ENCODE measurements at places on chromosomes 2 and 18.

- DNase-seq, result no peak
Measured at GRCh38 chr18:7568426-7568825, 1.3 kb downstream of the PTPRM start.

DNA sequence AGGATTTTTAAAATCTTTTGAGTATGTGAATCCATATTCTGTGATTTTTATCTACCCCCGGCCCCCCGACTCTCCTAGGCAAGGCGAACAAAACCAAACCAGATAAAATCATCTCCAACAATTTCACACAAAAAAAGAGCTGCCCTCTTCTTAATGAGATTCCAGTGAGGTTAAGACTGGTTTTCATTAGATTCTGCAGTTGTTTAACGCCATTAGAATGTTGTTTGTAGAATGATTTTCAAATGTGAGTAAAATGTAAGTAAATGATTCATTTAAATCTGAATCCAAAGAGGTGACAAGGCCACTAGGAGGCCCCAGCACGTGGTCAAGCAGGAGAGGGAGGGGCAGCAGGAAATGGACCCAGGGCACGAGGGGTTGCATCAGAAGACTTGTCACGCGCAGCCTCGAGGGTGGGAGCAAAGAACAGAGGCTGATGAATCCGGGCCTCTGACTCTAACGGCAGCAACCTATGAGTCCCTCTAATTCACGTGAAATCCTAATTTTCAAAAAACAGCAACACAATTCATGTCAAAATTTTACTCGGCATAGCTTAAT, 24.3 kb upstream of the KLHL29 start:
- no peak for DNase-seq

GRCh38 chr2:224260372-224261020, 141.4 kb downstream of the FAM124B start:
- no peak for DNase-seq

GRCh38 chr18:33682436-33682835, 104.4 kb downstream of the ASXL3 start:
- no peak for DNase-seq

- DNase-seq, result no peak
Measured at GRCh38 chr2:191645434-191646162, 32.3 kb upstream of the NABP1 start.

DNA sequence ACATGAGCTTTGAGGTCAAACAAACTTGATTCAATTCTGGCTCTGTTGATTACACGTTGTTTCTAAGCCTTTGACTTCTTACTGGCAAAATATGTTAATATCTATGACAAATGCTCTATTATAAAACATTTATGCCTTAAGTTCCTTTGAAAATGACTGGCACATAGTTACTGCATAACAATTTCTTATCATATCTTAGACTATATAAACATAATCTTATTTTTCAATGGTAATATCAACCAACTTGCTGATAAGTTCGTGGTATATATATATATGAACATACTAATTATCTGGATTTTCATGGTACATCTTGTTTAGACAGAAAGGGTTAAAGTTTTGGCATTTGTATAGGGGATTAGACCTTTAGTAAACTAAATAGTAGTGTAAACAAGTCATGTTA, 645.6 kb upstream of the ZNF804A start:
- DNase-seq, result no peak

DNA sequence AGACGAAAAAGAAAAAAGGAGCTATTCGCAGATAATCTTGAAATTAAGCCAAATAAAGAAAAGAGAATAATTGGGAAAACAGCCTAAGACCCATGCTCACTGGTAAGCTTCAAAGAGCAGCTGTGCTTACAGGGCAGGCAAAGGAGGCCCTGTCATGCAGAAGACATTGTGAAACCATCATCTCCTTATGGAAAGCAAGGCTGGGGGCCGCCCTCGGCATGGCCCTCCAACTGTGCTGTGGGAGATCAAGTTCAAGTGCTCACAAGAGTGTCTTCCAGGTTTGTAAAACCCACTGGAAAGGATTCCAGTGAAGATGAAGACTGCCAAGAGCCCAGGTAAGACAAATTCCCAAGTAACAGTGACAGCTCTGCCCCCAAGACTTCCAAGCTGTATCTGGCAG, 32.2 kb downstream of the ACVR1 start:
- no peak for DNase-seq

- DNase-seq, result no peak
Measured at GRCh38 chr18:5909125-5909524, 13.8 kb upstream of the TMEM200C start.

GRCh38 chr2:168244318-168244717, 3.1 kb downstream of the STK39 start:
- DNase-seq, result no peak

DNA sequence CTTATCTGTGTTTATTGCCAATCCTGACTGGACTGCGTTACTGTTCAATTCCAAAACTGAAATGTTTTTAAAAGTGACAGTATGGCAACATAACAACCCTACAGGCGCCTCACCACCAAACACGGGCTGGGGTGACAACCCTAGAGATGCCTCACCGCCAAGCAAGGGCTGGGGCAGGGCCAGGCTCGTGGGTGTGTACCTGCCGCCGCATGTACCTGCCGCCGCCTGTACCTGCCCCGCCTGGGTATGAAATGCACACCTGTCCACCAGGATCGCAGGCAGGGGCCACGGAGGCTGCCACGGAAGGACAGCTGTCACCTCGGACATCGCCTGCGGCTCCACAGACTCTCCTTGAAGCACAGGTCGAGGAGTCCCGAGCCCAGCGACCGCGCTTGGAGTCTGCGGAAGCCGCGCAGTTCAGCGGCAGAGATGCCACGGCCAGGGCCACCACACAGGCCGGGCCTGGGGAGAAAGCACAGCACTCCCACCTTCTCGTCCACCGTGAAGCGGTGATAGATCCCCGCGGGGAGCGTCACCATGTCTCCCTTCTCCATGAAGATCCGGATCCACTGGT, 18.9 kb downstream of the ADI1 start:
- no peak for DNase-seq

DNA sequence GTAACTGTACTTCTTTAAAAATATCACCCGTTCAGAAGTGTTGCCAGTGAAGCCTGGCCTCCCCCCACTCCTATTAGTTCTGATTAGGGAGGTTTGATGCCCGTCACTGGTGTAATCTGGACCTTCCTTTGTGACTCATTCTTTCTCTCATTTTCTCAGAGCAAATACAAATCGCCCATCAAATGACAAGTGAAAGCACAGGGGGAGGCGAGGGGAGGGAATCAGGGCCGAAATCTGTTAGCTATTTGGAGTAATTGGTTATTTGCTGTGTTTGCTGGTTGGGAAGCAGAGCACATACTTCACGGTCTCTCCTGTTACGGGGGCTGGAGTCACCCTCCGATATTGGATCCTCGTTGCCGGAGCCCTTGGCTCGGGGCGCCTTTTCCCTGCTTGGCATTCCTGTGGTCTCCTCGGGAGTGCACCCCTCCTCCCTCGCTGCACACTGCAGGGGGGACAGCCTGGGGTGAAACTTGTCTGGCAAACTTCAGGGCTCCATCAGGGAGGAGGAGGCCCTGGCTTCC, 178.1 kb downstream of the DYSF start:
- DNase-seq, result peak; percentile 66

DNA sequence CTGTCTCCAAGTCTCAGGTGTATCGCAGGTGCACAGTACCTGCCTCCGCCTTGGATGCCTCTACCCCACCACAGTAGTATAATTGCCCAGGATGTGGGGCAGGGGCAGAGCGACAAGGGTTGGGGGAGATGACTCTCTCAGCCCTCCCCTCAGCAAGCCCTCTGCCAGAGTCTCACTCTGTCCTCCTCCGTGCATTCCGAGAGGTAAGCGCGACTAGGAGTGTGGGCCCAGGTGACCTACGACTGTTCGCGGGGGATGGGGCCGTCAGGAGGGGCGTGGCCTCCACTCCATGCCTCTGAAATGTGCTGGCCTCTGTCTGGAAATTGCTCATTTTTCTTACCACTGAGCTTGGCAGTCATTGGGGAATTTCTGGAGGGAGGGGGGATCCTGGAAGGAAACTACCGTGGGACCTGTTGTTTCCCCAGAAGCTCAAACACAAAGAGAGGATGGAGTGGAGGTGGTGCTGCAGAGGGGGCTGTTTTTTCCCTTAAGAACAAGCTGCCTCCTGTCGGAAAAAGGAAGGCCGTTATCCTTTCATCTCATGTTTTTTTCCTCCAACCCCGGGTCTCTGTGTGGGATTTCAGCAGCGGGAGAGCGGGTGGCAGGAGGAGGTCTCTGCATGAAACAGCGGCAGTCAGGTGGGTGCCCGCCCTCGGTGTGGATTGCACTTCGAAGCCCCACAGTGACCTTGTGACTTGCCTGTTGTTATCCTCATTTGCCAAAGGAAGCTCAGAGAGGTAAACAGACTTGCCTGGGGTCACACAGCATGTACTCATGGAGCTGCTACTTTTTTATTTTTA, 13.0 kb upstream of the RALB start:
- DNase-seq, result peak; percentile 95

DNA sequence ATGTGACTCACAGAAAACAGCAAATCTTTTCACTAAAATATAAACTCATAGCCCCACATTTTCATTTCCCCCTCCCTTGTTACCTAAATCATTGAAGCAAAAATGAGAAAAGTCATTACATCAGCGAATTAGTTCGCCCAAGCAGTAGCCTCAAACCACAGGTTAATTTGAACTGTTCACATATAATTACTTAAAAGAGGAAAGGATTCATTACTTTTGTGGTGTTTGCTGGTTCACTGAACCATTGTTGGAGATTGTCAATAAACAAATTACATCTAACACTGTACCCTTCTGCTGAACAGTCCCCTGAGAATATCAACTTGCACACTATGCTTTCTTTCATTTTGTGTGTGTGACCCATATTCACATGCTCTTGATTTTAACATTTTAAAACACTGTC, 238.7 kb downstream of the ERBB4 start:
- DNase-seq, result no peak

DNA sequence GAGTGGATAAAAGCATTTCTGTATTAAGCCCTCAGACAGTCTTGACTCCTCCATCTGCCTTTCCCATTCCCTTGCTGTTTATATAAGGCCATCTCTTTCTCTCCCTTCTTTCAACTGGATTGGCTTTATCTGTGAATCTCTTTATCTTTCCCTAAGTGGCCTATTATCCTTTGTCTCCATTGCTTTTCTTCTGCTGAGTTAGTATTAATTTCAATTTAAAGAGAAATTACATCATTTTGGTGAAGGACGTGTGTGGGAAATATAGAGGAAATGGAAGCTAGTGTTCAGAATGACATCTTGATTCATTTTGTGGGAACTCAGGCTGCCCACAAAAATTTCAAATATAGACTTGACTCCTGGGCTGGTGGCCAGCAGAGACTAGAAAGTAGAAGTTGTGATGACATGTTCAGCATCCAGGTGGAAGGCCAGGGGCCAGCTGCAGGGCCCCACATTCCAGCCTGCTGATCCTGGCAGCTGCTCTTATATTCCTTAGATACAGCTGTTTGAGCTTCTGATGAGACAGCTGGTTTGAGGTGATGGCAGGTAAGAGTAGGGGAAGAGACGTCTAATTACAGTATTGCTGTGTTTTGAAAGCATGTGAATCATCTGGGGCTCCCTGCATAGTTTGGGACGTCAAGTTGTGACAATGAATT, 52.3 kb downstream of the DIS3L2 start:
- peak; percentile 95 for DNase-seq

- DNase-seq, result no peak
Measured at GRCh38 chr2:168767258-168767657, 35.2 kb upstream of the NOSTRIN start.

GRCh38 chr2:139574371-139574770, 794.2 kb upstream of the NXPH2 start:
- DNase-seq, result no peak

- peak; percentile 55 for DNase-seq
Measured at GRCh38 chr18:40159141-40160017, 1795.7 kb upstream of the PIK3C3 start.

DNA sequence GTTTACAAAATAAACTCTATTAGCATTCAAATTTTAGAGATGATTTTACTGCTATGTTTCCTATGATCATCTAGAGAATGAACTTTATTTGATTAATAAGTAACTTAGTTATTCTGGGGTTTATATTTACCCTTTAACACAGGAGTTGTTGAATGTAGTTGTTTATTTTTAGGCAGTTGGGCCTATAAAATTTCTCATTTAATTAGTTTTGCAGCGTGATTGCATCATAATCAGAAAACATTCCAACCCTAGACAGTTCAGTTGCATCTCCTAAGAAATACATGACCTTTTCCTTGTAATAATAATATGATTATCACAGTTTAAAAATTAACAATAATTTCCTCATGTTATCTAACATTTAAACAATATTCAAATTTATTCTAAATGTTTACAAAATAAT, 224.7 kb upstream of the CDH7 start:
- DNase-seq, result no peak

DNA sequence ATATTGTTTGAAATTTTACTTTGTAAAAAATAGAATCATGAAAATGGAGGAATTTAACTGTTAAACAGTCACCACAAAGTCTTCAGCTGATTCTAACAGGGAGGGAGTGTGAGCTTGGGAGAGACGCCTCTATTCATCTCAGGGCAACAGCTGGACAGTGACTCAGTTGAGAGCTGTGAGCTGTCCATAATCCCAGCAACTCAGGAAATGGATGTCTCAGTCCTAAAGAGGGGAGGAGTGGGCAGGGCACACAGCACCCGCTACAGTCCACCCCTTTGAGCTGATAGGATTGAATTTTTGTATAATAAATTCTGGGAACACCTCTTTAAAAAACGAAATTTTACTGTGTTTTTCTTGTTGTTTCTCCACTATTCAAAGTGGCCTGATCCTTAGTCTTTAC, 255.1 kb upstream of the THUMPD2 start:
- DNase-seq, result peak; percentile 75

GRCh38 chr2:134224005-134224404, 29.9 kb upstream of the MGAT5 start:
- peak; percentile 36 for DNase-seq

DNA sequence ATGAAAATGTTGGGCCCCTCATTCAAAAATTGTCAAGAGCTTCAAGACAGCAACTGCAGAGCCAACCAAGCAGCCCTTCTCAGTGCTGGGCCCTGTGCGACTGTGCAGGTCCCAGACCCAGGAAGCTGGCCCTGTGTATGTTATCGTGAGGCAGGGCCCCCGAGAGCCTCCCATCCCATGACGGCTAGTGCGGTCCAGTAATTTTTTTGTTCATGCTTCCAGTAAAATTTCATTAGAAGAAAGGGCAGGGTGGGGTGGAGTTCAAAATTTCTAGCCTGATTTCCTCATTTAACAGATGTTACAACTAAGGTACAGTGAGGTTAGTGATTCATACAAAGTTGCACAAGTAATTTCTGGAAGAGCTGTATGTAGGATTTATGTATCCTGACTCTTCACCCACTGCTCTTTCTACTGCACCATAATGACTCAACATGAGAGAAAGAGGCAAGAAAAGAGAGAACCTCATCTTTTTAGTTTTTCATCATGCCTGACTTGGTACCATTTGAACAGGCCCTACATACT, 105.5 kb downstream of the ZEB2 start:
- DNase-seq, result peak; percentile 64

GRCh38 chr2:68352651-68353391, 12.3 kb upstream of the PLEK start:
- no peak for DNase-seq

DNA sequence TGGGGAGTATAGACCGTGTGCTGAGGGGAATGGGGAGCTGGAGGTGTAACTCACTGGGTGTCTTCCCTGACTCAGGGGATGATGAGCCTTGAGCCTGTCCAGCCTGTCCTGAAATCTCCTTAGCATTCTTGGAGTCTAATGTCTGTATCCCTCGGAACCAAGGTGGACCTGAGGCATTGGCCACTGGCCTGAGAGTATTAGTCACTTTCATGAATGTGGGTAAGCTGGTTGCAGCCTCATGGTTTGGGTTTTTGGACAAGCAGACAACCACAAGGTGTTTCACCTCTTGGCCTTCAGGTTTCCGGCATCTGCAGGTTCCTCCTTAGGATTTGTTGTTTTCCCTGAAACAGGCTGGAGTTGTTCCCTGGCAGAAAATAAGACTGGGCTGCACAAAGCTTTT, 63.2 kb downstream of the PRKCE start:
- peak; percentile 9 for DNase-seq

GRCh38 chr18:42087876-42088275, 132.8 kb downstream of the PIK3C3 start:
- no peak for DNase-seq

All from M059J (cell line).